Cerebellum (tissue), 4 donors: ENCODE measurements at places on chromosomes 2 and 18. TPM values are rescaled to one million over a fixed set of nuclear protein-coding genes. Genes with fewer than 3 reads are reported as not detected.

Gene BCL11A
- total RNA-seq = 128 TPM

Gene IKZF2
- 17.7 TPM for total RNA-seq

Gene HPCAL1
- 40.8 TPM for total RNA-seq

Gene CCDC85A
- total RNA-seq = 25.3 TPM

Gene PMAIP1
- 2.4 TPM for total RNA-seq

Gene IL1R1
- 1.5 TPM for total RNA-seq

Gene SNORC
- 4.2 TPM for total RNA-seq

Gene DQX1
- total RNA-seq = 0.45 TPM

Gene ONECUT2
- total RNA-seq = 9.9 TPM

Gene MC4R
- total RNA-seq = 0.54 TPM

Gene SKA1
- 5.3 TPM for total RNA-seq

Gene ITGA4
- total RNA-seq = 9.1 TPM

Gene GRP
- not detected for total RNA-seq

Gene PSMA8
- total RNA-seq = not detected

Gene SCN7A
- total RNA-seq = 4.9 TPM

Gene TACR1
- 1.00 TPM for total RNA-seq

Gene CNRIP1
- 39.8 TPM for total RNA-seq

Gene SOWAHC
- total RNA-seq = 20.6 TPM

Gene PPP1R1C
- total RNA-seq = 3.1 TPM

Gene MC5R
- 3.4 TPM for total RNA-seq

Gene ALK
- 6.4 TPM for total RNA-seq

Gene INHA
- 0.54 TPM for total RNA-seq

Gene CPO
- total RNA-seq = not detected

Gene UGT1A5
- total RNA-seq = not detected

Gene SYT4
- 121 TPM for total RNA-seq

Gene FKBP1B
- total RNA-seq = 25.1 TPM

Gene USP37
- 31.1 TPM for total RNA-seq

Gene C2orf66
- total RNA-seq = 1.8 TPM

Gene EPHA4
- 84.7 TPM for total RNA-seq

Gene SELENOI
- 48.8 TPM for total RNA-seq
